ENCODE measurements at places on chromosomes 5 and 9. TPM values are rescaled to one million over a fixed set of nuclear protein-coding genes. Genes with fewer than 3 reads are reported as not detected.

GRCh38 chr9:93010704-93011103 is 47.8 kb upstream of the SUSD3 start:
- no peak for DNase-seq

DNA sequence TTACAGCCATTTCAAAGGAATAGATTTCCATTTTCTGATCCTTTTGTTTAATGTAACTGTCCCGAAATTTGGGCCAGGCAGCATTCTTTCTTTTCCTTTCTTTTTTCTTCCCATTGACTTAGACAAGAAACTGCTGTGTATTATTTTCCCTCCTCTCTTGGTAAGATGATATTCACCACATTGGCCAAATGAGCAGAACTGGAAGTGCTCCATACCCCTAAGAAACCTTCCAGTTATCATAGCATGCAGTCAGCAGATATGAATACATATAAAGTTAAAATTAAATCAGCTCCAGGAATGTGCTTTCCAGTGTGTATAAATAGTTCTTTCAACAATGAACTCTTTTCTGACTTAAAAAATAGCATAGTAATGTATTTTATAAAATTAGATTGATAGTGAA is 168.5 kb upstream of the GAS1 start:
- no peak for DNase-seq

GRCh38 chr5:132480893-132481595 is 9.5 kb downstream of the IRF1 start:
- peak; percentile 21 for DNase-seq

RPP25L gene
- total RNA-seq = 44.3 TPM

RNF180 gene
- 27.1 TPM for total RNA-seq
